Dorsolateral prefrontal cortex (tissue), 122 donors: ENCODE measurements at places on chromosomes 2 and 18.

- DNase-seq, result no peak
These were observed 174.5 kb downstream of the MAIP1 start for GRCh38 chr2:200129721-200130462.

DNA sequence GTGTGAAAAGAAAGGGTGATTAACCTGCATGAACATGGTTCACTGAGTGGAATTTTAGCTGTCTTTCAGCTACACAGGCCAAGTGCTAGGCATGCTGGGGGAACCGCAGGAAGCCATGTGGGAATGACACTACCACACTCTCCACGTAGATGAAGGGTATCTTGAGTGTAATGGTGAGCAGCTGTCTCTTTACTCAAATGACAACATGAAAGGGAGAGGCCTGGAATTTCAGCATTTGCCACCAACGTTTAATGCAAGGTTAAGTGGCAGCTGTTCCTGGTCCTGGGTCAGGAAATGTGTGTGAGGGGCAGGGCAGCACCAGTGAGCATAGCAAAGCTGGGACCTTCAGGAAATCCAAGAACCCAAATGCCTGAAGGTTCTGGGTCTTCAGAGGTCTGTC, 588.4 kb downstream of the SLC4A3 start:
- no peak for DNase-seq

DNA sequence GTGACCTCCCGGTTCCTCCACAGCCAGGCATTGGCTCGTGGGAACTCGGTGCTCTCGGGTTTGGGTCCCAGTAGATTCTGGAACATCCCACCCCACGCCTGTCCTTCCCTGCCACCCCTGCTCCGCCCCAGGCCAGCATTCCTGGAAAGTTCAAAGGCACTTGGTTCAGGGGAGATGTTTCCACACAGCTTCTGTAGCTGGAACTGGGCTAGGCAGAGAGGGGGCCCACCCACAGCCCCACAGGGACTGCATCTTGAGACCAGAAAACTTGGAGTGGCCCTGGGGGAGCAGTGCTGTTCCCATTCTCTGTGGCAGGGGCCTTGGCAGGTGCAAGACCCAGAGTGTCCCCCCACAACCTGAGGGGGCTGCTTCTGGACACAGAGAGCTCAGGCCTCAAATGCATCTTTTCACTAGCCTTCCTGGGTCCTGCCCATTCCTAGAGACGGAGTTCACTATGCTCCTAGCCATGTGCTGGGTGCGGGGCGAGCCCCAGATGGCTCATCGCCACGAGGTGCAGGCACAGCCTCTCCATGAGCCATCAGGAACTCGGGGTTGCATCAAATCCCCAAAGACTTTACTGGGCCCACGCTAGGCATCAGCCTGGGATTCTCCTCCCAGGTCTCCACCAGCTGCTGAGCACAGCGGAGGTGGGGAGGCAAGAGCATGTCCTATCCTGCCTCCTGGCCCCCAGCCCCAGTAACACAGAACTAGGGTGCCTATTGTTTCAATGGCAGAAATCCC, 68.7 kb downstream of the ZFP36L2 start:
- no peak for DNase-seq

DNA sequence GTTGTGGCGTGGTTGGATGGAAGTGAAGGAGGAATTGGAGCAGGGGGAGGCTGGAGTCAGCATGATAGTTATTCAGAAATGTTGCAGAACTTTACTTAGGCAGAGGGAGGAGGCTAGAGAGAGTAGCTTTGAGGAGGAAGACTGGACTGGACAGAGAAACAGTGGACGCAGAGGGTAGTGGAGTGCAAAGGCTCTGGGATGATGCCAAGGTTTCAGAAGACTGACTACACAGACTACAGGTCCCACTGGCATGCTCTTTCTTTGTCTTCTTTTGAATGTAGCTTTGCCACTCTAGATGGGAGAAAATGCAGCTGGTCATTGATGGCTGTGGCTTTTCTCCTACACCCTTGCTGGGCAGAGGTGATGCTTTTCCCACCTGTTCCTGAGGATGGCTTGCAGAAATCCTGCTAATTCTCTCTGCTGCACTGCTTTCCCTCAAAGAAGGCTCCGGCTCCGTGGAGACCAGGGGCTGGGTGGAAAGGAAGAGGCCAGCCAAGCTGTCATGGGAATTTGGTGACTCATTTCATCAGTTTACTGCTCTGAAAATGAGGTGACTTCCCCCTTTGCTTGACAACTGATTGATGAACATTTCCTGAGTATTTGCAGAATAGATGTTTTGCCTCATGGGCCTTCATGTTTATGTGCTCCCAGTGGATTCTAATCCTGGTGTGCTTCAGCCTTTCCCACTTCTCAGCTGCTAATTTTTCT, 42.4 kb downstream of the MEIS1 start:
- DNase-seq, result no peak

DNA sequence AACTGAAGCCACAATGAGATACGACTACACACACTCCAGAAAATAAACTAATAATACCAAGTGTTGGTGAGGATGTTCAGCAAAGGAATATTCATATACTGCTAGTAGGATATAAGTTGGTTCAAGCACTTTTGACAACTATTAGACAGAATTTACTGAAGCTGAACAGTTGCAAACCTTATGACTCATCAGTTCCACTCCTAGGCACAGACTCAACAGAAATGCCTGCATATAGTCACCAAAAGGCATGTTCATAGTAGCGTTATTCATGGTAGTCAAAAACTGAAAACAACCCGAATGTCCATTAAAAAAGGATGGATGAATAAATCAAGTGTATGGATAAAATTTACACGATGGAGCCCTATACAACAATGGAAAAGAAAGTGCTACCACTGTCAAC, 232.0 kb downstream of the ANAPC1 start:
- DNase-seq, result no peak

DNA sequence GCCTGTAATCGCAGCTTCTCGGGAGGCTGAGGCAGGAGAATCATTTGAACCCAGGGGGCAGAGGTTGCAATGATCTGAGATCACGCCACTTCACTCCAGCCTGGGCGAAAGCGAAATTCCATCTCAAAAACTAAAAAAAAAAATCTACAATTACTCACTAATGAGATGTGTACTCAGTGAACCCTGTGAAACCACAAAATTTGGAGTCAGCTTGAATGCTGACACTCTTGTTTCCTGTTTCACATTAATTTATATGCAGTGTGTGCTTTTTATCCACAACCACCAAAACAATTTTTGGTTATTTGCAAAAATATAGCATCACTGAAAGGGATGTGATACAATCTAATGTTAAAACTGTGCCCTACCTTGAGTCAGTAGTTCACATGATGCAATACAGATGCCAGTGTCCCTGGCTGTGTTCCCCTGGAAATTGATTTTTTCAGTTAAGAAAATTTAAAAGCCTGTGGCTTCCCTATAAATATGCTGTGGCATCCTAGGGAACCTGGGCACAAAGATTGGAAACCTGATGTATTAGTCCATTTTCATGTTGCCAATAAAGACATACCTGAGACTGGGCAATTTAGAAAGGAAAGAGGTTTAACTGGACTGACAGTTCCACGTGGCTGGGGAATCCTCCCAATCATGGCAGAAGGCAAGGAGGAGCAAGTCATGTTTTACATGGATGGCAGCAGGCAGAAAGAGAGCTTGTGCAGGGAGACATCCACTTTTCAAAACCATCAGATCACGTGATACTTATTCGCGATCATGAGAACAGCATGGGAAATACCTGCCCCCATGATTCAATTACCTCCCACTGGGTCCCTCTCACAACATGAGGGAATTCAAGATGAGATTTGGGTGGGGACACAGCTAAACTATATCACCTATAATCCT, 337.5 kb upstream of the NT5C1B start:
- DNase-seq, result no peak

DNA sequence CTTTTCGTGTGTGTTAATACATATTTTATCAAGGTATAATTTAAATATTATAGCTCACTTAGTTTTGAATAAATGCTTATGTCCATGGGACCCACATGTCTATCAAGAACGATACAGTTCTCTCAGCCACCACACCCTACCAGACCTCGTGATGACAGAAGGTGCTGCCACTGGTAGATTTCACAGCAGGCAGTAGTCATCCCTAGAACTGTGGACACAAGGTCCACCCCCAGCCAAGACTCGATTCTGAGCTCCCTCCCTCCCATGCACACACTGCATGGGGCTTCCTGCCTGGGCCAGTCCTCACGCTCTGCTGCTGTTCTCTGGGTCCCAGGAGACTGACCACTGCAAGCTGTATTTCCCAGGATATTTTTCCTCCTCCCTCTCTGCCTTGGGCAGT, 26.5 kb upstream of the CREB1 start:
- DNase-seq, result no peak
